Stimulated activated CD8-positive, alpha-beta memory T cell treated with anti-CD3 and anti-CD28 coated beads, Interleukin-15, amount 100 ng/mL, for 4 hours (primary cell): ENCODE measurements at places on chromosomes 5 and 9.
A peak's percentile ranks its signal among the peaks of the same experiment; 100 is the strongest.

GRCh38 chr5:116739571-116739970 lies 164.9 kb upstream of the SEMA6A start:
- DNase-seq = no peak

- no peak for DNase-seq
Measured at GRCh38 chr5:107373549-107374263, 297.0 kb downstream of the EFNA5 start.

- DNase-seq = no peak
Measured at GRCh38 chr9:136057236-136058081, 37.6 kb downstream of the NACC2 start.

GRCh38 chr5:143796125-143796524 lies 15.8 kb upstream of the HMHB1 start:
- DNase-seq = no peak

- DNase-seq = no peak
Measured at GRCh38 chr9:38091310-38092199, 22.5 kb upstream of the SHB start.

DNA sequence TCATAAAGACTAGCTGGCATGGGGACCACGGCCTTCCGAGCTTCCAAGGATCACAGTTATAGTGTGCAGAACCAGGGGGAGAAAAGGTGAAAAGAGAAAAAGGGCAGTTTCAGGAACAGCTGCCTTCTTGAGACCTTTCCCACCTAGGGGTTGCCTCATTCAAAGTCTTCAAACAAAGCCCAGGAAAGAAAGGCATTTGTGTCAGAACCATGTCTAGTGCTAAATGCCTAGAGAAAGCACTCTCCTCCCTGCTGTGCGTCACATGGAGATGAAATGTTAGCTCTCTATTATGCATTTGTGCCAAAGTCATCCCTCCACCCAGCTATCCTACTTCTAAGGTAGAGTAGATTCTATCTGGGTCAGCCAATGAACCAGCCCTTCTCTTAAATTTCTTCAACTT lies 1037.3 kb upstream of the WWC1 start:
- no peak for DNase-seq

GRCh38 chr5:27124590-27124989 lies 86.2 kb upstream of the CDH9 start:
- DNase-seq = no peak

DNA sequence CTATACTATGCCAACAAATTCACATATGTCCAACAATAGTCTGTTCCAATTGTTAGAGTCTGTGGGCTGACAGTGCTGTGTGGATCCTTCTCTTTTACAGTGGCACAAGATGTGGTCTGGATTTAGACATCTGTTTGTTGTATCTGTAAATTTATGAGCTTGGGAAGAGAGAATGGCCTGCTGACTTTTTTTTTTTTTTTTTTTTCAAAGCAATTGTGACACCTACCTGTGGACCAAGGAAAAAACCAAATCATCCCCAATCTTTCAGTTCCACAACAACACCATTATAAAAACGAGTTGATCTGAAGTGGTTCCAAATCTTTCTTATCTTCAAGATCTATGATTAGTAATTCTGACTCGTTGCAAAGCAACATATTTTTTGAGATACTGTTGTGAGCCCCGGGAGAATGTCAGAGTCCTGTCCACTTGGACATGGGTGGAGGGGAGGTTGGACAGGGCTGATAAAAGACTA lies 4.9 kb downstream of the IRX2 start:
- no peak for DNase-seq

DNA sequence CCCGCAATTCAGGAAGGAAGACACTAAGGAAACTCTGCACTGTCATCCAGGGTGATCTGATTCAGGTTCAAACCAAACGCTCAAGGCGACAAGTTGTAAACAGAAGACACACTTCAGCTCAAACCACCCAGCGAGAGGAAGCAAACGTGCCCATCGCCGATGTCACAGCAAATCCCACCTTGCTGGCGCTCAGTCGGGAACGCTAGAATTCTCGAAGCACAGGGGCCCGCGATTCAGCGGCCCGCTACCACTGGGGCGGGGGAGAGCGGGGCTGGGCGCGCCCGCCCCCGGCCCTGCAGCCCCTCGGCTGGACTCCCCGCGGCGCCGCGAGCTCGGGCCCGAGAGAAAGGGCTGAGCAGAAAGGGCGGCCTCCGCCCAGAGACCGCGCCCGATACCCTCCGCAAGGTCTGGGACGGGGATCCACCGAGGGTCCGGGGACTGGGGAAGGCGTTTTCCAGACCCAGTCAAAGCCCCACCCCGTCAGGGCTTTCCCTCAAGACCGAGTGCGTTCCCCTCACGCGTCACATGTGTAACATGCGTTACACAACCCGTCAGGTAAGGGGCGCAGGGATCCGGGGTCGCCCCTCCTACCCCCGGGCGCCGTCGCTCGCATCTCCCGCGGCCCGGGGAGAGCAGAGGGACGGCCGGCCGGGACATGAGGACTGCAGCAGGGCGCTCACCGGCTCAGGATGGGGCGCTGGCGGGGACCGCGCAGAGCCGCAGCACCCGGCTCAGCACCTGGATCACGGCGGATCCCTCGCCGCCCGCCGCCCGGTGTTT lies 469 bp downstream of the AGTPBP1 start:
- DNase-seq = peak; percentile 17

GRCh38 chr5:32935283-32935682 lies 224.2 kb downstream of the NPR3 start:
- no peak for DNase-seq

- DNase-seq = no peak
Measured at GRCh38 chr9:133821601-133822429, 83.7 kb upstream of the SARDH start.

DNA sequence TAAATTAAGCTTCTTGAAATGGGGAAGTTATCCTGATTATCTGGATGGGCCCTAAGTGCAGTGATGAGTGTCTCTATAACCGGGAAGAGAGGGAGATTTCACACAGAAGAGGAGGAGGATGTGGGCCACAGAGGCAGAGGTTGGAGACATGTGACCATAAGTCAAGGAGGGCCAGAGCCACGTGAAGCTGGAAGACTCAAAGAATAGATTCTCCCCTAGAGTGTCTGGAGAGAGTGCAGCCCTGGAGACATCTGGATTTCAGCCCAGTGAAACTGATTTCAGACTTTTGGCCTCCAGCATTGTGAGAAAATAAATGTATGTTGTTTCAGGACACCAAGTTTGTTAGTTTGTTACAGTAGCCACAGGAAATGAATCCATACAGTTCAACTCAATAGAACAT lies 442.9 kb downstream of the NTRK2 start:
- DNase-seq = no peak

DNA sequence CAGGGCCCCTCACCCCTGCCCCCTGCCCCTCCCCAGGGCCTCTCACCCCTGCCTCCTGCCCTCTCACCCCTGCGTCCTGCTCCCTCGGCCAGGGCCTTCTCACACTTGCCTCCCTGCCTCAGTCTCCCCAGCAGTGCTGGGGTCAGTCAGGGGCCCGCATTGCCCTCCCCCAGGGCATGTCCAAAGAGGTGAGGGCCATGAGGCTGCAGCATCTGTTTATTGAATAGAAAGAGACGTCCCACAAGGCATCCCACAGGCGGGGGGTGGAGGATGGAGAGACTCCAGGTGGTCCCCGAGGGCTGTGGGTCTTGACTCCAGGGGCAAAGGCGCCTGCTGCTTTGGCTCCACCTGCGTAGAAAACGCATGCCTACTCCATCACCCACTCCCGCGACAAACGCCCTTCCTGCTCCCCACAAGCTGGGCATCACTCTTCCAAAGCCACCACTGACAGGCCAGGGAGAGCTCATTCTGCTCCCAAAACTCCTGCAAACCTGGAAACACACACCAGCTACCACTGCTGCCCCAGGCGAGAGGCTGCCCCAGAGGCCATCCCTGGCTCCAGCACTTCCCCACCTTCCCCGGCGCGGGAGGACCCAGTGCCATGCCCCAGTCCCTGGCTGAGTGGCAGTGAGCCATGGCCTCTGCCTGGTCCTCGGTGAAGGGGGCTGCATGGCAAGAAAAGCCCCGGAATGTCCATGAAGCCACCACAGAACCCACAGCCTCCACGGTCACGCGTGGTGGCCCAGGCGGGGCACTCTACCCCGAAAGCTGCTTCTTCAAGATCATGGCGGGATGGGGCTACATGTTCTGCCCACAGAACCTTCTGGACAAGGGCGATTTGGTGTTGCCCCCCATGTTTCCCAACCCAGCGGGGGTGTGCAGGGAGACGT lies 1.6 kb upstream of the LCN8 start:
- DNase-seq = no peak

- no peak for DNase-seq
Measured at GRCh38 chr9:127096208-127096607, 26.2 kb downstream of the ANGPTL2 start.

GRCh38 chr5:5352675-5353074 lies 69.8 kb upstream of the ICE1 start:
- no peak for DNase-seq

- DNase-seq = no peak
Measured at GRCh38 chr5:96838201-96839070, 30.7 kb upstream of the ERAP1 start.

- no peak for DNase-seq
Measured at GRCh38 chr5:43315263-43315662, 2.1 kb upstream of the HMGCS1 start.

- DNase-seq = no peak
Measured at GRCh38 chr5:674630-675011, 18.5 kb downstream of the TPPP start.

DNA sequence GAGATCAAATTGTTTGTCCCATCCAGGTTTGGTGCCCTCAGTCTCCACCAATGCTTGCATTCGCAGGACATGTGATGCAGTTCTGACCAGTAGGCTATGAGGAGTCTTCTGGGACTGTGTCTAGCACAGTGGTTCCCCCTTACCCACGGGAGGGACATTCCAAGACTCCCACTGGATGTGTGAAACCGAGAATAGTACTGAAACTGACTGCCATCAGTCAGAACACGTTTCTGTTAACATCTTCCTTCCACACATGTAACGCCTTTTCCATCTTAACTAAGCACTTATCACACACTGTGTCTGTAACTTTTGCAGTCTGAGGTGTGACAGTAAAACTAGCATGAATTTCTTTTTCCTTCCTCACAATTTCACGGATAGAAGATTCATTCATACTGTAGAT lies 74.7 kb downstream of the PTTG1 start:
- DNase-seq = no peak

- DNase-seq = no peak
Measured at GRCh38 chr5:172762214-172763119, 8.5 kb downstream of the DUSP1 start.

DNA sequence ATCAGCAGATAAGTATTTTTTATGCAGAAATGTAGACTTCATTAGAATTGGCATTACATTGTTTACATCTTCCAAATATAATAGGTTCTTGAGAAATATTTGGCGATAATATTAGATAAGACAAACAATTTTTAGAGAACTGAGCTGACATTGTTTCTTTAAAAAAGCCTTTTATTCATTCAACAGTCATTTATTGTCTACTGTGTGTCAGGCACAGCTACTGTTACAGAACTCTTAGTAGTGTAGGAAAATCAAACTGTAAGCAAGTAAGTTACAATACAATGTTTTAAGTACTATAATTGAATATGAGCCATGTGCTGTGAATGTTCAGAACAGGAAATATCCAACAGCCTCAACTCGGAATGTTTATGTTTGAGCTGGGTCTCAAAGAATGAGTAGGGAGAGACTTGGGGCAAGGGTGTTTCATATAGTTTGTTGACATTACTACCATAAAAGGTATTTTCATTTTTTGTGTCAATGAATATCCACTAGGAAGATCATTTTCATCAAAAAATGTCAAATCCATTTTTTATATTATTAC lies 114.0 kb downstream of the CDC42SE2 start:
- DNase-seq = no peak

GRCh38 chr9:89547000-89547399 lies 49.1 kb upstream of the SEMA4D start:
- DNase-seq = no peak

DNA sequence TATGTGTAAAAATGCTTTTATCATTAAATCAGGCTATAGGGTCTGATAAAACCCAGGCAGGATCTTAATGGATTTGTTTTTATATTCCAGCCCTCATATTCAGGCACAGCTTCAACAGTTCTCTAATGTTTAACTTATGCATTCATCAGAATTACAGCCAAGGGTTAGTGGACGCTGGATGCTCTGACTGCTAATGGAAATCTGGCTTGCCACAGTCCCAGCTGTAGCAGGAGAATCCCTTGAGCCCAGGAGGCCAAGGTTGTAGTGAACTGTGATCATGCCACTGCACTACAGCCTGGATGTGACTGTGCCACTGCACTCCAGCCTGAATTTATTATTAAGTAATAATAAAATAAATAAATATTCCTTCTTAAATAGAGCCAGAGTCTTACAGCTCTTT lies 98.0 kb downstream of the SLC25A46 start:
- DNase-seq = no peak

DNA sequence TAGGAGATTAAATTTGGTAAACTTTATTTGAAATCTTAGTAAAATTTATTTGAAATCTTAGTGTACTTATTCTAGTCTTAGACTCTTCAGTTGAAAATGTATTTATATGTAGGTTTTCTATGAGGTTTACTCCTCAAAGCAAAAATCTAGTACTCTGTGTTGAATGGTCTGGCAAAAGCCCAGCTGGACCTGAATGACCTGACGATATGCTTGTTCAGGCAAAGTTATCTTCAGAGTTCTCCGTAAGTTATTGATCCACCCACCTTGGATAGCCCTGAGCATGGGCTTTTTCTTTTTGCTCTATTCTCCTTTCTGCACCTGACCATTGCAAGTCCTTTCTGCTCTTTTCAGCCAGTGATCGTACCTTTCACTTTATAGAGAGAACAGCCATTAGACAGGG lies 158.4 kb downstream of the MAN2A1 start:
- DNase-seq = no peak

DNA sequence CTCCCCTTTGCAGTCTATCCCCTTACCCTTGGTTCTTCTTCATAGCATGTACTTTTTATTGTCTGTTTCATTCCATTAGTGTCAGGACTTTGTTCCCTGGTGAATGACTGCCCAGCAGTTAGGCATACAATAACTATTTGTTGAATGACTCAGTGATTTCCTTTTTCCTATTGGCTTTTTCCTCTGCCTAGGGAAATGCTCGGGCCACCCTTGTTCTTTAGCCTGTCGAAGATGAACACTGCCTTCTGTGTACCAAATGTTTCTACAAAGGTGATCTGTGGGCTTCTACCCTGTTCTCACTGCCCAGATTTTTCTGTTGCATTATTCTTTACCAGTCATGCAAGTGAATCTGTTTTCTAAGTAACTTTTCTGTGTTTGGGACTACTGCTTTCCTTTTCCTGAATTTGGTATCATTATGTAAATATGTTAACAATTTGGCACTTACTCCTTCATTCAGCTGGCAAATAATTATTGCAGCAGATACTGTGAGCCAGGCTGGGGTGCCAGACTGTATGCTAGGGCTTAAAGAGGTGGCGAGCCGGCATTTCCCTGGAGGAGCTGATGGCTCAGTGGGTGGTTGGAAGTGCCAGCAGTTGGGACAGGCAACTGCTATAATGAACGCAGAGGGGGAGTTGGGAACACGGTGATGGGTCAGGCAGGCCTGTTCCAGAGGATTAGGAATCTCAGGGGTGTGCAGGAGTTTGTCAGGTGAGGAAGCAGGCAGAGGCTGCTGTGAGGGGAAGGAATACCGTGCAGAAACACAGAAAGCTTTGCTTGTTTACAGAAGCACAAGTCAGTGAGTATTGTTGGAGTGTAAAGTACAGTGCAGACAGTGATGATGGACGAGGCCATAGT lies 30.6 kb downstream of the KDM4C start:
- no peak for DNase-seq

GRCh38 chr9:22035591-22036011 lies 26.5 kb upstream of the CDKN2B start:
- no peak for DNase-seq

GRCh38 chr9:132207839-132208615 lies 46.2 kb downstream of the NTNG2 start:
- no peak for DNase-seq
